Activated CD4-positive, CD25-positive, alpha-beta regulatory T cell (primary cell): ENCODE measurements at places on chromosomes 4 and X.
A peak's percentile ranks its signal among the peaks of the same experiment; 100 is the strongest.

GRCh38 chr4:10094841-10095240 is 21.8 kb downstream of the WDR1 start:
- DNase-seq: no peak

DNA sequence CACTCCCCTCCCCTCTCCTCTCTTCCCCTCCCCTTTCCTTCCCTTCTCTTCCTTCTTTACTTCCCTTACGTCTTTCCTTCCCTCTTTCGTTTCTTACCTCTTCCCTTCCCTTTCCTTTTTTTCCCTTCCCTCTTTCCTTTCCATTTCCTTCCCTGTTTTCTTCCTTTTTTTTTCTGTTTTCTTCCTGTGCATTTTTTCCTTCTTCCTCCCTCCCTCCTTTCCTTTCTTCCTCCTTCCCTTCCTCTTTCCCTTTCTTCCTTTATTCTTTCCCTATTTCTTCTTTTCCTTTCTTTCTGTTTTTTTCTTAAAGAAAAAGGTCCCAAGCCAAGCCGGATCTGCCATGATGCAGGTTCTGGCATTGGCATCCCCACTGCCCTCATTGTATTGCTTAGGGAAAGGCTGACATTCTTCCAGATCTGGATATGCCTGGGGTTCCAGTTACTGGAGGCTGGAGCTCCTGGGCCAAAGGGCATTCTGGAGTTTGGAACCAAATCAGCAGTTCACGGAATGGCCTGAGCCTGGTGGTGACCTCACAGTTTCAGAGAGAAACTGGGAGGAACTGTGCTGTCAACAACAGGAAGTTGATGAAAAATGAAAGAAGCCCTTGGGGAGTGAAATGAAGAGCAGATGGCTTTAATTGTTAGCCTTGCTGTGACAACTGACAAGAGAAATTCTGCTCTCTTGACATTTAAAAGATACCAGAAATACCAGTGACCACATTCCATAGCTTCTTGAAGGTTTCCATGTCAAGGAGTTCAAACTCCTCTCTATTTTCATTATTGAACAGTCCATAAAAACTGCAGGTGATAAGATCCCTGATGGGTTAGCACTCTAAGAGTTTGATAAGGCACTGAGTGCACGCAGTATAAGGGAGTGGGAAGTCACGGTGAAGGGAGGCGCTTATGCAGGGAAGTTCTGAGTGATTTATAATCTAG is 622.1 kb downstream of the SPRY1 start:
- DNase-seq: no peak

DNA sequence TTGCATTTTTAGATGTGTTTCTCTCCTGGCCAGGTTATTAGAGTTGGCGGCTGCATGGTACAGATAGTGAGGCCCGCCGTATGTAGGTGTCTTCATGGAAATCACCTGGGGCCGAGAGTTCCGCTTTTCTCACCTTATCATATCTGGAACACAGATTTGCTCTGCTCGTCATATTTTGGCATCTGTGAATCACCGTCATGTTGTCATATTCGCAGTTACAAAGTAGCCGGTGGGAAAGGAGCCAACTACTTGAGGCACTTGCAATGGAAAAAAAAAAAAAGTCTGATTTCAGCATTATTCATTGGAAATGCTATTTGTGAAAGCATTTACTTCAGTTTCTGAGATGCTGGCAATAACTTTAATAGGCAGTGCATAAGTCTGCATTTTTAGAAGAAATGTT is 1715.2 kb upstream of the TENM3 start:
- no peak for DNase-seq

- DNase-seq: no peak
These were observed 46.1 kb upstream of the S100G start for GRCh38 chrX:16603822-16604221.

DNA sequence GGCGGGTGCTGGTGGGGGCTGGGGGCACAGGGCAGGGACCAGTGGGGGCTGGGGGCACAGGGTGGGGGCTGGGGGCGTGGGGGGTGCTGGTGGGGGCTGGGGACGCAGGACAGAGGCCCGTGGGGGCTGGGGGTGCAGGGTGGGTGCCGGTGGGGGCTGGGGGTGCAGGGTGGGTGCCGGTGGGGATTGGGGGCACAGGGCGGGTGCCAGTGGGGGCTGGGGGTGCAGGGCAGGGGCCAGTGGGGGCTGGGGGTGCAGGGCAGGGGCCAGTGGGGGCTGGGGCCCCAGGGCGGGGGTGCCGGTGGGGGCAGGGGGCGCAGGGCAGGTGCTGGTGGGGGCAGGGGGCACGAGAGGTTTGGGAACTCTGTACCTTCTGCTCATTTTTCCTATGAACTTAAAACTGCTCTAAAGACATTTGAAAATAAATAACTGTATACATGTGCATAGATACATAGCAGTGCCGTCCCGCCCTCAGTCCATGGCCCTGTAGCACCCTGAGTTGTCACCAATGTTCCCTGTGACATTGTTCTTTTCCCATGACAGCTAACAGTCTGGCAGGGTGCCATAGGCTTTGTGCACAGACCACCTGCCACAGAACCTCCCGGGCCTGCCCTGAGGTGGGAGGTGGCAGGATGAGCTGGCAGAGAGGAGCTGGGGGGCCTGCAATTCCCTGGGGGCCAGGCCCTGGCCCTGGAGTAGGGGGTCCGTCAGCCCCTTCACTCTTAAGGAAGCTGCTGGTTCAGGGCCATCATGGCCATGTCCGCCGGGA is 35.6 kb upstream of the ADRA2C start:
- DNase-seq: no peak

- no peak for DNase-seq
These were observed 74.9 kb upstream of the SCML1 start for GRCh38 chrX:17662391-17662790.

DNA sequence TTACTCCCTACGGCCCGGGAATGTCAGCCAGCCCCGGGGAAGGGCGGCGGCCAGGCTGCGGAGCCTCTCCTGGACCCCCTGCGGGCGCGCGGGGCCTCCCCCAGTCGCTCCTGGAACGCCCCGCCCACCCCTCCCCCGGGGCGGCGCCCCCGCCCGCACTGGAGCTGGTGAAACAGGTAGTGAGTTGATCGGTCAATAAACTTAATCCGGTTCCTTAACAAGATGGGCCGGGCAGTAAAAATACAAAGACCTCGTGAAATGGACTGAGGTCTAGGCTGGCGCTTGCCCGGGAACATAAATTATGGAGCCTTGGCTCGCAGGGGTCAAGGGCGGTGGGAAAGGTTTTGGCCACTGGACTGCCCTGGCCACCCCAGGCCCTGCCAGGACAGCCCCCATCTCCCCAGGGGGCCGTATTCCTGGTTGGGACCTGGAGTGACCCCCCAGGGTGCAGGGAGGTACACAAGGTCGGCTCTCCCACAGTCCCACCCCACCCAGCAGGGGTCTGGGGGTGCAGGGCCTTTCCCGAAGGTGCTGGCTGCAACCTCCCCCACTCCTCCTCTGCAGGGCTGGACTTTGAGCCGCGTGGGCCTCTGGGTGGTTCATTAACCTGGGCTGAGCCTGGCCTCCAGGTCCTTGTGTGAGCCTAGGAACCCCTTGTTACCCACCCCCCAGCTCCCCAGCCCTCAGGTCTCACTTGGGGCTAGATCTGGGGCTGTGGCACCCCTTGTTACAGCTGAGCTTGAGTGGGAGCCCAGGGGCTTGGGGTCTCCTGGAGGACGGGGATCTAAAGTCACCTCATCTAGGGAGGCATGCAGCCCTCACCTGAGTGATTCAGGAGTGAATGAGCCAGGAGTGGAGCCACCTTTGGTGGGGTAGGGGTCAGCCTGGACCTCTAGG is 2.5 kb downstream of the FGFR3 start:
- no peak for DNase-seq

DNA sequence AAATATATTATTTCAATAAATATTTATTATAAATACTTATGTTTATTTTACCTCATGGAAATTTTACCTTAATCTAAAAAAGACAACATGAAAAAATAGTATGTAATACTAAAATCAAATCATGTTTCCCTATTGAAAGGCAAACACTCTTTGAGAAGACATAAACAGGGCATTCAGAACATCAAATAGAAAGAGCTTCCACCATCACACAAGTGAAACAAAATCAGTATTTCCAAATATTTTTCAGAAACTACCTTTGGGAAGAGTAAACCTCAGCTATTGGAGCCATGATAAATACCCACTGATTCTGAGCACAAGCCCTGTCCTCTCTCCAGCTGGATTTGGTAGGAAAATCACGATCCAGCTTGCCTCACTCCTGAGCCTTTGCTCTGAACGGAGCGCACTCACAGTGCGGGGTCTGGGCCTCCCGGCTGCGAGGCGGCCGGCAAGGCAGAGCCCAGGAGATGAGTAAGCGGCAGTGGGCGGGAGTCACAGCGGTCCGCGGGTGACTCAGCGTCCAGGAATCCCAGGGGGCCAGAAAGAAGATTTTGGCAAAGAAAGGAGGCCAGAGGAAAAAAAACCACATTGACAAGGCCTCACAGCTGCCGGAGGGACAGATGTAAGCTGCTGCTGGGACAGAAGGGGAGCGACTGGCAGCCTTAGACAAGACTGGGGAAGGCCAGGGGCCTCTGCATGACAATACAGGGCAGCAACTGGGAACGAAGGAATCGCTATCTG is 14.7 kb upstream of the ANXA5 start:
- peak; percentile 1 for DNase-seq
